Left cardiac atrium (tissue), 4 donors: ENCODE measurements at places on chromosomes 11 and 22.

- no peak for DNase-seq
These were observed 23.7 kb downstream of the JAML start for GRCh38 chr11:118200901-118201680.

- no peak for DNase-seq
These were observed 821.3 kb upstream of the API5 start for GRCh38 chr11:42490506-42490905.

GRCh38 chr11:94830722-94831510 is 62.8 kb downstream of the AMOTL1 start:
- DNase-seq = no peak

- DNase-seq = peak; percentile 18
These were observed 12.6 kb upstream of the RASL10A start for GRCh38 chr22:29328055-29328454.

GRCh38 chr11:6474806-6475500 is 1.2 kb upstream of the TRIM3 start:
- DNase-seq = no peak

DNA sequence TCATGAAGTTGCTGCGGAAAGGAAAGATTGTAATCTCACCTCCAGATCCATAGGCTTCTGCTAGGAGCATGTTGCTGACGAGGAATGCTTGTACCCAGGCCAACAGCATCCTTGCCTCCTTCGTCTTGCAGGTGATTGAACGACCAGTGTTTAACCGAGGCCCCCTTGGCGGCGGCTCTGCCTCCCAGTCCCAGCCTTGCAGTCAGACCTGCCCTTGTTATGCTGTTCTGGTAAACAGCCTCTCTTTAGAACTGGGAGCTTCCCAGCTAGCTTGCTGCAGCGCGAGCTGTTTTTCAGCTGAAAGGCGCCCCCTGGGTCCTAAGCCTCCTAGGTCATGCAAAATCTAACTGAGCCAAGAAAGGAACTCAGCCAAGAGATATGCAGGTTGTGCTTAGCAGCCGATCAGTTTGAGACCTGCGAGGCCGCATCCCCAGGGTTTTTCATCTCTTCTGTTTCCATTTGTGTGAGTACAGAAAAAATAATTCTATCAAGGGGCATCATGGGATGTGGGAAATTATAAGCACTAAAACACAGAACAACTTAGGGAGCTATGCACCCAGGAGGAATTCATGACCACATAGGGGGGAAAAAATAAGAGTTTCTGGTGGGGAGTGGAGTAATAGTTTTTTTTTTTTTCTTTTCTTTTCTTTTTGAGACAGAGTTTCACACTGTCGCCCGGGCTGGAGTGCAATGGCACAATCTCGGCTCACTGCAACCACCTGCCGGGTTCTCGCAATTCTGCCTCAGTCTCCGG is at the start of gene PIK3IP1:
TSS of gene PIK3IP1 (minus strand) at position 253 of the 754 bp plus-strand sequence. CDS start at position 109, 144 bp downstream.
- DNase-seq = peak; percentile 88
